ENCODE measurements at places on chromosomes 11 and 22.

- DNase-seq, result peak; percentile 33
Measured at GRCh38 chr22:32985899-32986765, 72.0 kb downstream of the SYN3 start.

DNA sequence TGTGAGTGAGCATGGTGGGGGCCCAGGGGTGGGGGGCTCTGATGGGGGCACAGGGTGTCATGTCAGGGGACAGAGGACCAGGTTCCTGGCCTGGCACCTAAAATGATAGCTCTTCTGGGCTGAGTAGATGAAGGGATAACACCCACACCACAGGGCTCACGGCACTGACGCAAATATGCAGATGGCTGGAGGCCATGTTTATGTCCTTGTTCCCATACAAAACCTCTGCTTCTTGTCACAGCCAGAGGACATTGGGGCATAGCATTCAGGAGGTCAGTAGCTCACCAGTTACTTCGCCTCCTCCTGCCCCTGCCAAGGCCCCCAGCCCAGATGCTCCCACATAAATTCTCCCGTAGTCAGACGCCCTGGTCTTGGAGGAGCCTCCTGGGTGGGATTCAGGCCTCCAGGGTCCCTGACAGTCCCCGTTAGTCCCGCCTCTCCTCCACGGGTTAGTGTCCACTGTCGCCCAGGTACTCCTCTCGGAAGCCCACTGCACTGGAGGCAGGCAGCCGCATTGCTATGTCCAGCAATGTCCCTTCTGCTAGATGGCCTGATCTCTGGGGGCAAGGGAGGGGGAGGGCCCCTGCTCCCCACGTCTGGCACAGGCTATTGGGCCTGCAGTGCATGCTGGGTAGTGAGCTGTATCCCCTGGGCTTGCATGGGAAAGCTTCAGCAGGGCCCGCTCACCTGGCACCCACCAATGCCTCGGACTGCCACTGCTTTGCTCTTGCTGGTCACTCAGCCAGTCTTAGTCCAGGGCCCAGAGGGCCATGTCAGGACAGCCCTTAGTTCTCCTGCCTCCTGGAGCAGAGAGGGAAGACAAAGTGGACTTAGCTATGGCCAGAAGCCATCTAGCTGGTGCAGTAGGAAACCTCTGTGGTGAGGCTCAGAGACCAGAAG, 75.6 kb upstream of the MYOD1 start:
- DNase-seq, result no peak

- no peak for DNase-seq
Measured at GRCh38 chr11:42992594-42992993, 319.2 kb upstream of the API5 start.

DNA sequence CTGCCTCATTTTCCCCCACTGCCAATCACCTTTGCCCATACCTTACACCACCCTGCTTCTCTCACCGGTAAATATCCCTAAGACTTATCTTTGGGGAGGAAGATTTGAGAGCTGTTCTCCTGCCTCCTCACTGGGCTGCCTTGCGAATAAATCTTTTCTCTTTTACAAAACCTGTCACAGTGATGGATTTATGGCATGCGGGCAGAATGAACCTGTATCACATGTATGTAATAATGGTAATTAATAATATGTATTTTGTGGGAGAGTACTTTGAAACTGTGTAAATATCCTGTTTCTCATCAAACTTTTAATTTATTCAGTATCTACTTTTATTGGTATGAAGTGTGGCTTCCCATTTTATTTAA, 3.6 kb upstream of the USP18 start:
- DNase-seq, result no peak

DNA sequence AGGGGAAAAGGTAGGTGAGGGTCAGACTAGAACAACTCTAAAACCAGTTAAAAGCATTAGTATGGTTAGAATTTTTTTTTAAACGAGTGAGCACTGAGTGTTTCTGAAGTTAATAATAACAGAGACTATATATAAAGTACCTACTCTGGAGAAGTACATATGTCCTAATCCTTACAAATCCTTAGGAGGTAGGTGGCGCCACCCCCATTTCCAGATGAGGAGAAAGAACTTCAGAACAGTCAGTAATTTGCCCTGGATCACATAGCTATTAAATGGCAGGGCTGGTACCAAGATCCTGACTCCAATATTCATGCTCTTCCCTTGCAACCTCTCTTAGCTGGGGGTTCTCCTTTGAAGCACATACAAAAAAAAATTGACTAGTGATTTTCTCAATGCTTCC, 80.5 kb downstream of the CLPB start:
- no peak for DNase-seq

DNA sequence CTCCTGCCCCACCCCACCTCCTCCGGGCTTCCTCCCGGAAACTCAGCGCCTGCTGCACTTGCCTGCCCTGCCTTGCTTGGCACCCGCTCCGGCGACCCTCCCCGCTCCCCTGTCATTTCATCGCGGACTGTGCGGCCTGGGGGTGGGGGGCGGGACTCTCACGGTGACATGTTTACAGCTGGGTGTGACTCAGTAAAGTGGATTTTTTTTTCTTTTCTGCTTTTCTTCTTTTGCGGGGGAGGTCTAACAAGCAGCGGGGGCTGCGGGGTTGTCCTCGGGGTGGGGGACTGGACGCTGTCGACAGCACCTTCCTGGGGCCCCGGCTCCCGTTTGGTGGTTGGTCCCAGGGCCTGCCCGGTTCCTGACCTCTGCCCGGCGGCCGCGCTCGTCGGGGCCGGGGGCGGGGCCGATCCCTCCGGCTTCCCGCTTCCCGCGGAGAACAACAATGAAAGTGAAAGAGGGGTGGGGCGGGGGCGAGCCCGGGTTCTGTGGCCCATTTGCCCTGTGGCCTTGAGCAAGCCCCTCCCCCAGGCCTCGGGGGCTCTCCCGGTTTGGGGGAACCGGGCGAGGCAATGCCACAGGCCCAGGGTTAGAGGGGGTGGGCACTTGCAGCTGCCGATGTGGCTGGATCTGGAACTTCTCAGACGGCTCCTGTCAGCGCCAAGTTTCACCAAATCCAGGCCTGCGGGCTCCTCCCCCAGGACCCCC, 975 bp upstream of the MDK start:
- peak; percentile 49 for DNase-seq

- no peak for DNase-seq
Measured at GRCh38 chr11:126387857-126388256, 32.4 kb downstream of the ST3GAL4 start.

Data from CD4-positive, alpha-beta T cell treated with Interleukin-1 beta for 1 hour (primary cell).